ENCODE measurements at places on chromosomes 7 and 10.

DNA sequence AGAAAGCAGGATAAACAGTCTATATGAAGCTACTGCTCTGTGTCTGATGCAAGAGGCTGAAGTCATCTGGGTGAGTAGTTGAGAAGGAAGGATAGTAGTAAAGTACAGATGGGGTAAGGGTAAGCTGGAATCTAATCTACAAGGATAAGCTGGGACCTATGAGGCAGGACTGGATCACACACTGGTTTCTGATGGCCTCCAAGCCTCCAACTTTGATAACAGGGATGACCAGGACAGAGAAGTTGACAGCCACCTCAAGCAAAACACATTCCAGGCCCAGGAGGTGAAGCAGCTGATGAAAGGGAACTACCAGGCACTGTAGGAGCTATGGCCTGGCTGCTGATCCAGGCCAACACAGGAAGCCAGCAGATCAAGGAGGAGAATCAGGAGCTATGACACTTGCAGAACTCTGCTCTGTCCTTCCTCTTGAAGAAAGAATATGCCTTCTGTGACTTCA lies 278.1 kb upstream of the TMEM229A start:
- no peak for DNase-seq

DNA sequence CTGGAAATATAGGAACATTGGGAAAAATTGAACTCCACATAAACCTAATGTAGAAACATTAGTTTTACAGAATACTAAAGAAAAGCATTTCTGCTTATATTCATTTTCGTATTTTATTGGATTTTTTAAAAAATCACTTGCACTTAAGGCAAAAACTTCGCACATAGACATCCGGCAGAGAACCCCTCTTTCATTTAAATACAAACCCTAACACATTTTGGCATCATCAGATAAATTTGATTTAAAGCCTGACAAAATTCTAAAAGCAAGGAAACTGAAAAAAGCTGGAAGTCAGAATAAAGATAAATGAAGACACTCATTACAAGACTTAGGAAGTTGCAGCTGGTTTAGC lies 396 bp upstream of the EXOC4 start:
- no peak for DNase-seq

GRCh38 chr10:560314-560992 lies 129.0 kb downstream of the DIP2C start:
- no peak for DNase-seq

- DNase-seq = no peak
These were observed 212.1 kb downstream of the BICC1 start for GRCh38 chr10:58724781-58725180.

- no peak for DNase-seq
These were observed 179.4 kb upstream of the INHBA start for GRCh38 chr7:41882256-41882655.

DNA sequence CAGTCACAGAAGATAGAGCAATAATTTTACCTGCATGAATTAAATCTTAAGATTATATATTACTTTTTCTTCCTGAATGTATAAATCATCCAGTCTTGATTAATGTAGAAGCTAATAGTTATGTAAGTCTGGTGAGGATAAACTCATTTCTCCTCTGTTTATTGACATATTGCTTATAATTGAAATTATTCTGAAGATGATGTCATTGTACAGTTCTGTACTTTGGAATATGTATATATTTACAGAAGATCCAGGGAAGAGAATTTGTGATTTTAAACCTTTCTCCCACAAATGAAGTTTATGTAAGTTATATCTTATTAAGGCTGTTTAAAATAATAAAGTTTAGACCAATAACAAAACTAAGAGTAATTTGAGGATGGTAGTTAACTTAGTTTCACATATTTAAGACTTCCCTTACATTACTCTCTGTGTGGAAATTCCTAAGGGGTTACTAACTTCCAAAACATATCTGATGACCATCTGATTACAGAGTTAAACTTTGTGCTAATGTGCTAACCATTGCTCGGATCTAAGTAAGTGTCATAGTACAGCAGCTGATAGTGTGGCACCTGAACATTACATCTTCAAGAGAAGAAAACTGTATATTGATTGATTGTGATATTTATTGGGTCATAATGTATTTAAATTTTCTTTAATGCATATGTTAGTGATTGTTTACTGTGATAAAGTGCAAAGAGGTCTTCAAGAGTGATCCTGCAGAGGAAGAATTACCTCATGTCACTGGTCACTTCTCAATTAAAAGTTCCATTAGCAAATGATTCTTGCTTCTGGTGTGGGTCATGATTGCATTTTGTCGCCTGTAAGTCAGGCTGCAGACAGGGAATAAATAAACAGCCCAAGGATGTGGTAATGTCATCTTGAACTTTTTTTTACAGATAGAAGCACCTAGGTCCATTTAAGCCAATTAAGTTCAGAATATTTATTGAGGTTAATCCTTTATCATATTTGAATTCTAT lies 96.9 kb downstream of the UBE3C start:
- DNase-seq = no peak
